Activated naive CD4-positive, alpha-beta T cell treated with anti-CD3 and anti-CD28 coated beads for 36 hours (primary cell): ENCODE measurements at places on chromosomes 2 and 18. TPM values are rescaled to one million over a fixed set of nuclear protein-coding genes. Genes with fewer than 3 reads are reported as not detected.
A peak's percentile ranks its signal among the peaks of the same experiment; 100 is the strongest.

The HAT1 gene
- total RNA-seq = 74.6 TPM

The ZNF532 gene
- total RNA-seq = 4.0 TPM

DNA sequence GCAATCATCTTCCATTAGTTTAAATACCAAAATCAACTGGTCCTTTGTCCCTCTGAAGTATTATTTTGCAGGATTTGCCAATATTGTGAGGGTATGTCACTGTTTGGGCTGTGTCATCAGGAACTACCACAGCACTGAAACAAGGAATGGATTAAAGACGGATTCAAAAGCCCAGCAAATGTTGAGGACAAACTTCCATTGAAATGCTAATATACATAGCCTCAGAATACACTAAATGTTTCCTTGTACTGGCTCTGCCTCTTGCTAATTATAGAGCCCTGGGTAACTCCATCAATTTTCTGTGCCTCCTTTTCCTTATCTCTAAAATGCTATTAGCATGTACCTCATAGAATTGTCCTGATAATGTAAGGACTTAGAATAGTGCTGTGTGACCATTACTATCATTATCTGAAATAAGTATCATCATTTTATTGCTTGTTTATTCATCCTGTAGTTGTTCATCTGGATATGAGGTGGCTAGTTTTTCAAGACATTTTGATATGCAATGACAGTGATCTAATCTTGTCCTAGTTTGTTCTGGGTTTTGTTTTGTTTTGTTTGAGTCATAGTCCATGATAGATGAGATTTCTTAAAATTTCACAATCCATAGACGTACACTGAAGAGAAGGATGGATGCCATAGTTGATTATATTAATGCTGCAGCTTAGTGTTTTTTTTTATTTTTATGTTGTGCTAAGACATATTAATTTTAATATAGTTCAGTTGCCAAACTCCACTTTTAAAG lies 333.4 kb upstream of the KCNH7 start:
- no peak overlapping the region for H3K27ac ChIP-seq
- H3K27me3 ChIP-seq = peaks cover 2% of the 10 kb centered on the region
- DNase-seq = no peak
- H3K4me3 ChIP-seq = no peak overlapping the region

- H3K4me1 ChIP-seq = no peaks in the 10 kb centered on the region
- H3K27ac ChIP-seq = no peak overlapping the region
- no peaks in the 10 kb centered on the region for H3K27me3 ChIP-seq
- no peak for DNase-seq
Observed at GRCh38 chr18:73683409-73684238, 464.0 kb downstream of the FBXO15 start.

The ERLEC1 gene
- total RNA-seq = 18.5 TPM

DNA sequence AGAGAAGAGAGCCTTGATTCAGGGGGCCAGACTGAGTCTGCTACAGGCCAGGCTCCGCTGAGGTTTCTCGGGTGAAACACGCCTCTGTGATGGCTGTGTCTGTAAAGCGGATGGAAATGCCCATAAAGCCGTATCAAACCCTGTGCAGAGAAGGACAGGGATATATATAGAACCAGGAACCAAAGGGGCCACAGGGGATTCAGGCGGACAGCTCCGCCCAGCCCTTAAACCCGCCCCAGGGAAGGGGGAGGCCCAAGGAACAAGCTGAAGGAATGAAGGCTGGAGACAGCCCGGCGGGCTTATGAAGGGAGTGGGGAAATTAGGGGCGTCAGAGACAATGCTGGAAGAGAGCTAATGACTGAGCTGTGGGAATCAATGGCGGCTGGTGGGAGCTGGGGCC lies 42.1 kb downstream of the NHEJ1 start:
- H3K27ac ChIP-seq = no peak overlapping the region
- H3K4me1 ChIP-seq = no peaks in the 10 kb centered on the region
- H3K4me3 ChIP-seq = no peak overlapping the region
- H3K36me3 ChIP-seq = no peaks in the 10 kb centered on the region
- H3K27me3 ChIP-seq = no peaks in the 10 kb centered on the region

DNA sequence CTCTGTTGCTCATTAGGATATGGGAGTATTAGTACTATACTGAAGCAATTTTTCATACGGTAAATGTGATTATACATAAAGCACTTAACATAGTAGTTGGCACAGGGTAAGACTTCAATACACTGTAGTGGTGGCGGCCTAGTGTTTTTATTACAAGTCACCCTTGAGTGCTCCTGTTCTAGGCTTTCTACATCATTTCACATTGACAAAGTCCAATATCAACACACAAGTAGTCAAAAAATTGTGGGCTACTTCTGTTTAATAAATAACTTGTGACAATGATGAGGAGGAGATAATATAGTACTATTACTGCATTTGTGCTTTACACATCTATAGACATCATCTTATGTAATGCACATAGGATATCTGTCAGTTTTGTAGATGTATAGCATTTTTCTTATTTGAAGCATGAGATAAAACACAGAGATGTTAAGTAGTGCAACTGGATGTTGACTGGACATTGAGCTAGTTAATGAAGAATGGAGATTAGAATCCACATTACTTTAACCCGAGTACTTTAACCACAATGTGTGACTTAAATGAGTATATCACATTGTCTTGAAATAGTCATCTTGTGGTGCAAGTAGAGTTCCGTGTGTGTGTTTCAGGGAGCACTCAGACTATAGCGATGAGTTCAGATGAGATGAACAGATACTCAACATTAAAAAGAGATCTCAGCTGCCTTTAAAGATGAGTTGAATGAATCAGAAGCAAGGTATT lies 134.8 kb downstream of the ZNF385B start:
- H3K4me1 ChIP-seq = no peaks in the 10 kb centered on the region
- no peak for DNase-seq
- no peak overlapping the region for H3K4me3 ChIP-seq
- H3K27ac ChIP-seq = no peak overlapping the region
- H3K27me3 ChIP-seq = no peaks in the 10 kb centered on the region

GRCh38 chr2:173187941-173188788 lies 112.5 kb downstream of the MAP3K20 start:
- no peaks in the 10 kb centered on the region for H3K36me3 ChIP-seq
- no peaks in the 10 kb centered on the region for H3K4me1 ChIP-seq
- peaks cover 19% of the 10 kb centered on the region for H3K27me3 ChIP-seq
- no peak overlapping the region for H3K27ac ChIP-seq
- DNase-seq = no peak

The MAB21L4 gene
- total RNA-seq = not detected

The GKN2 gene
- total RNA-seq = not detected

DNA sequence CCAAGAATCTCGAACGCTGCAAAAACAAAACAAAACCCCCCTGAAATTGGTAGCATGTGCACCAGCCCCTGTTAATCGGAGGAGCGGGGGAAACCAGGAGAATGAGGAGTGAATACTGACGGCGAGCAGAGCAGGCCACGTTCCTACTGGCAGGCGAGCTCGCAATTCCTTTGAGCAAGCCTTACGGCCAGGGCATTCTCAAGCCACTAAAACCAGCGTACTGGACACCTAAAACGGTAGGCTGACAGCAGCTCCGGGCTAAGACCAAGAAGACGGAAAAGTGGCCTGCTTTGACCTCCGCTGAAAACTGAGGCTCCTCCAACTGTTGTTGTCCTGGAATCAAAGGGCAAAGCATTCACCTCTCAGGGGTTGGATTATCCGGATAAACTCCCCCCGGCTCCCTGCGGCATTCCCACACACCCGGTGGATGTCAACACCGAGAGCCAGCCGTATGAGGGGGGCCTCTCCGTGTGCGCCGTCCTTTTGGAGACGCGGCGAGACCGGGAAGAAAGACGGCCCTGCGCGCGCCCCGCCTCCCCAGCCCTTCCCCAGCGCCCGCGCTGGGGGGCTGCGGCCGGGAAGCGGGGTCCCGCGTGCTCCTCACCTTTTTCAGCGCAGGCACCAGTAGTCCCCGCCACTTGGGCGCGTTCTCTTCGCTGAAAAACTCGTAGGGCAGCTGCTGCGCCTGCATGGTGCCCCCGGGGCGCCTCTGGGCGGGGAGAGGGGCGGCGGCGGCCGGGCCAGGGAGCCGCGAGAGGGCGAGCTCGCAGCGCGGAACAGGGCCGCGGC lies 925 bp downstream of the SOS1 start:
- peak; percentile 65 for DNase-seq
- H3K27me3 ChIP-seq = no peaks in the 10 kb centered on the region
- H3K36me3 ChIP-seq = peaks cover 9% of the 10 kb centered on the region
- H3K4me1 ChIP-seq = peaks cover 47% of the 10 kb centered on the region
- peak overlapping the region; percentile 80 for H3K4me3 ChIP-seq
- peak overlapping the region; percentile 80 for H3K27ac ChIP-seq

The ELOA2 gene
- total RNA-seq = not detected

The PLEK gene
- 0.77 TPM for total RNA-seq

DNA sequence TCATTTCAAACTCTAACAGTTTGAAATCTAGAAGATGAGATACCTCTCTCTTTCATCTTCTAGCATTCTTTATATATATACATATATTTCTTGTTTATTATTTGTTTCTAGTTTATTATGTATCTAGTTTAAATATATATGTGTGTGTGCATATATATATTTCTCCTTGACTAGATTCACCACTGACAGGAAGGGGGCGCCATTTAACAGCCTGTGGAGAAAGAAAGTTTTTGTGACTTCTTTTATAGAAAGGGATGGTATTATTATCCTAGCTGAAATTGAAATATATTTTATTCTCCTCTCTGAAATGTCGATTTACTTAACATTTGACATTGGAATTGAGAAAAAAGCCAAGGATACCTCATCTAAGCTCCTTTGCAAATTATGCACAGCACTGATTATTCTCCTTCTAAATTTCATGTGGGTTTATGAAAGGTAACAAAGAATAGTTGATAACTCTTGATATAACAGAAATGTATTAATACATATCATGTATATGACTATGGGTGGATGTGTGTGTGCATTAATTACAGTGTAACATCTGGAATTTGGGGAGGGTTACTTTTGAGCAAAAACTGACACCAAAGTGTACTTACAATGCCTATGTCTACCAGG lies 160.7 kb upstream of the NT5C1B start:
- DNase-seq = peak; percentile 75
- H3K27ac ChIP-seq = no peak overlapping the region
- no peaks in the 10 kb centered on the region for H3K27me3 ChIP-seq
- H3K4me3 ChIP-seq = no peak overlapping the region
- no peaks in the 10 kb centered on the region for H3K4me1 ChIP-seq
